ENCODE measurements at places on chromosomes 3 and 15.

DNA sequence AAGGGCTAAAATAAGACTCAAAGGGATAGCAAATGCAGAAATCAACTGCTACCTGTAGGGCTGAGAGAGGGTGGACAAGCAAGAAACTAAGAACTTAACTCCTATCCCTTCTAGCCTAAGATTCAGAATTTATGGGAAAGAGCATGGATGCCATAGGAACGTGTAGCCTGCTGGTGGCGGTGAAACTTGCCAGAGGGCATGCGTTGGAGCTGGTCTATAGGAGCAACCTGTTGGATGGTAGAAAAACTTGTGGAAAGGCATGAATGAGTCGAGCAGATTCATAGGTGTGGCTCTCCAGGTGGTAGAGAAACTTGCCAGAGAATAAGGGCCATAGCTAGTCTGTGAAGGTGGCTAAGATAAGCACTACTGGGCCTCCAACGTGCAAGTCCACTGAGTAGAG, 137.2 kb downstream of the DOCK3 start:
- no peak for DNase-seq

DNA sequence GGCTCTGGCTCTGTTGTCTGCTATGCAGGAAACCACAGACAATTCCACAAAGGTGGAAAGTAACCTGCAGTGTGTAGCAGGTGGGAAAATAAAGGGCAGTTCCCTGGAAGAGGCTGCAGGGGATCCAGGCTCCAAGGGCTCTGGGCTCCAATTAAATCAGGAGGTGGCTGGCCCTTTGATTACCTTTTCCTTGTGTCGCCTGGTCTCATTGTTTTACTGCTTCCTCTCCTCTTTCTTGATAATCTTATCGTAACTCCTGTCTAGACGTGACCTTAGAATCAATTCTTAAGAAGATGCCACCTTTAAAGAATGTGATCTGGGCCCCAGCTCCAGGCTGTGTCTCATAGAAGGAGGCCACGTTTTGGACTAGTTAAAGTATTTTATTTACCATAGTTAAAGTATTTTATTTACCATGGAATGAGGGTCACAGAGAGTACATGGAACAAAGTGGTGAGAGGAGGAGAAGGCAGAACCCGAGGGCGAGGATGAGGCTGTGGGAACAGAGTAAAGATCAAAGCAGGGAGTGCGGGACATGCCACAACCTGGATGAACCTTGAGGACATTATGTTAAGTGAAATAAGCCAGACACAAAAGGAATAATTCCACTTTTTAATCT, 237.5 kb upstream of the STT3B start:
- DNase-seq = no peak

GRCh38 chr3:74302969-74303368, 311.5 kb downstream of the CNTN3 start:
- DNase-seq = no peak

DNA sequence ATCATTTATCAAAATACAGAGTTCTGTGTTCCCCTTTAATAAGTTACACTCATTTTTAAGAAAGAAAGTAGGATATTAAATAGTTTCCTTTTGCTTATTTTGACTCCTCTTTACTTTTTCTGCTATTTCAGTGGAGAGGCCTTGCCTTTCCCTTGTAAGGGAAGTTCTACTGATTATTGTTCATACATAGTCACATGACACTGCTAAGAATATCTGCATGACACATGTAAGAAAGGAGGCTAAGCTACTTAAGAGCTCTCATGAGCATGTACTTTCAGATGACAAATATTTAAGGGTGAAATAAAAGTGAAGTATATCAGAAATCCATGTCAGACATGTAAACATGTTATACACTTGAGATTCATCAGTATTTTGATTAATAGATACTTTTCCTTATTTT, 39.0 kb downstream of the MYRIP start:
- DNase-seq = no peak

GRCh38 chr3:77063423-77063822, 23.5 kb downstream of the ROBO2 start:
- DNase-seq = no peak

DNA sequence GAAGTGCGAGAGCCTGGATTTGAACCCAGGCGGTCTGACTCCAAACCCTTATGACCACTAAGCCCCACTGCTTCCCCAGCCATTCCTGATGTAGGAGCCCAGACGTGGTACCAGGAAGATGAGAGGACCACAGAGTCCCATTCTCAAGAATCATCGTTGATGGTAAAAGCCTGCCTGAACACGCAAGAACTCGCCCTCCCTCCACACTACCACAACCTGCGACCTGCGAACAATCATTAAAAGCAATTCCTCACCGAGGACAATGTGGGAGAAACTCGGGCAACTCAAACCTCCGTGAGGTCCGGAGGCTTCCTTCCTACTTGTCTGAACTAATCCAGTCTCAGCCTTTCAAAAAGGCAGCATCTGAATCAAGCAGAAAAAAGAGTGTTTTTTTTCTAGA, 10.3 kb downstream of the MAGI1 start:
- no peak for DNase-seq

DNA sequence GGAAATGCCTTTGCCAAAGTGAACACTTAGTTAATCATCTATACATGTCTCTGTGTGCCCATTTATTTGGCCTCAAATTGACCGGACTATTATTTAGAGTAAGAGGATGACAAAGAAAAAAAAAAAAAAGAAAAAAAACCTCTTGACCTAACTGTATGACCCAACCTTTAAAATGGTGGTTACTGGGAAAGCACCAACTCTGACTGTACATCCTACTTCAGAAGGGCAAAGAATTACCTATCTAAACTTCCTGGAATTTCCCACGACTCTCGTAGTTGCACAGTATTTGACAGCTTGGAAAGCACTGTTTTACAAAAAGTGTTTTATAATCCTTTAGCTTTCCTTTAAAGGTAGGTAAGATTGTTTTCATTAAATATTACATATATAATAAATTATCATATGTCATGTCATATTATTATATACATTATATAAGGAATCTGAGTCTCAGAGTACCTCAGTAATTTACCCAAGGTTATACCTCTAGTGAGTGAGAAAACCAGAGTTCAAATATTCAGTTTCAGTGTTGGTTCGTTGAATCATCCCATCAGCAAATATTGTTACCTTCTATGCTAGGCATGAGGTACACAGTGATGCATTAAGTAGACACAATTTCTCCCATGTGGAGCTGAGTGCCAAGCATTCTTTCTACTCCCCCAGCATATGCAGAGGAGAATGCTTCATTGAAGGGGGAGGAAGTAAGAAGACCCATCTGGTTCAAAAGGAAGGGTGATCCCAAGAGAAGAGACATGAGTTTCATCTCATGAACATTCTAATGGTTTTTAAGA, 5.0 kb downstream of the BCL2A1 start:
- DNase-seq = no peak

GRCh38 chr3:101660714-101661113, 16.2 kb downstream of the ZBTB11 start:
- no peak for DNase-seq
